ENCODE measurements at places on chromosomes 2 and 18. TPM values are rescaled to one million over a fixed set of nuclear protein-coding genes. Genes with fewer than 3 reads are reported as not detected.
A peak's percentile ranks its signal among the peaks of the same experiment; 100 is the strongest.

DNA sequence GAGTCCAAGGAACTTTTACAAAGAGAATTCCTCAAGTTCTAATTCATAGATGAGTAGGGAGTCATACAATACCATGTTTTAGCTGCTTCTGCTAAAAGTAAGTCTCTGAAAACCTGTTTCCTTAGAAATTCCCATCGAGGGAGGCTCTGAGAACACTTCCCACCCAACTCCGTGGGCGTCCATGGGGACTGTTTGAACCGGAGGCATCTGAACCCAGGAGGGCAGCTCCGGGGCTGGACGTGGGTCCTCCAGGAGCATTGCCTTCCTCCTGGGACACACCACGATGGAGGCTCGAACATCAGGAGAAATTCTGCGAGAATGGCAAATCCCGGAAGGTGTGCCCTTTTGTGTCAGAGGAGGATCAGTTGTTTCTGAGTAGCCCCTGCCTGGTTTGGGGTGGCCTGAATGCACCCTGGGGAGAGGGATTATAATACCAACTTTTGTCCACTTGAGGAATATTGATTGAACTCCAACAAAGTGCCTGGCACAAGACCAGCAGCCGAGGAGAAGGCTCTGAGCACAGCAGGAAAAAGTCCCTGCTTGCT is 327.5 kb upstream of the SALL3 start:
- DNase-seq: no peak
- H3K4me3 ChIP-seq: no peak overlapping the region
- H3K4me1 ChIP-seq: no peaks in the 10 kb centered on the region
- no peak overlapping the region for H3K27ac ChIP-seq

GRCh38 chr2:233480490-233481202 is 85.9 kb downstream of the USP40 start:
- DNase-seq: peak; percentile 12
- H3K4me1 ChIP-seq: no peaks in the 10 kb centered on the region
- no peaks in the 10 kb centered on the region for H3K27me3 ChIP-seq
- no peak overlapping the region for H3K27ac ChIP-seq

- H3K27ac ChIP-seq: no peak overlapping the region
- H3K4me1 ChIP-seq: no peaks in the 10 kb centered on the region
- DNase-seq: peak; percentile 10
Measured at GRCh38 chr2:153963256-153963655, 91.5 kb downstream of the GALNT13 start.

DNA sequence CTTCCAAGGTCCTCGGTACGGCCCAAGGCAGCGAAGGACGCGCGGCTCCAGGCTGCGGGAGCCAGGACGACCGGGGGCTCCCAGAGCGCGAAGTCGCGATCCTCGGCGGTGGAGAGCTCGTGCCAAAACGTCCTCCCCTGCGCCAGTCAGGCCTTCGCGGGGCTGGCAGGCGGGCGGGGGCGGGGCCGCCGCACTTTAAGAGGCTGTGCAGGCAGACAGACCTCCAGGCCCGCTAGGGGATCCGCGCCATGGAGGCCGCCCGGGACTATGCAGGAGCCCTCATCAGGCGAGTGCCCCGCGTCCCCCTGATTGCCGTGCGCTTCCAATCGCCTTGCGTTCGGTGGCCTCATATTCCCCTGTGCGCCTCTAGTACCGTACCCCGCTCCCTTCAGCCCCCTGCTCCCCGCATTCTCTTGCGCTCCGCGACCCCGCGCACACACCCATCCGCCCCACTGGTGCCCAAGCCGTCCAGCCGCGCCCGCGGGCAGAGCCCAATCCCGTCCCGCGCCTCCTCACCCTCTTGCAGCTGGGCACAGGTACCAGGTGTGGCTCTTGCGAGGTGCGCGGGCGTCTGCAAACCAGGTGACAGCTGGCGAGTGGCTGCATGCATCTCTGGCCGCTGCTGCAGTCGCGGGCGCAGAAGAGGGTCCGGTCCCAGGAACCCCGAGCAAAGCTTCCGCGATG is at the start of gene CIDEA:
TSS of gene CIDEA (plus strand) at position 226 of the 684 bp plus-strand sequence. CDS start at position 249, 23 bp downstream.
- no peaks in the 10 kb centered on the region for H3K36me3 ChIP-seq
- H3K27ac ChIP-seq: no peak within 1 kb of the TSS
- peaks cover 25% of the 10 kb centered on the region for H3K27me3 ChIP-seq
- no peak for DNase-seq
- H3K4me3 ChIP-seq: peak within 1 kb of the TSS; percentile 6

DNA sequence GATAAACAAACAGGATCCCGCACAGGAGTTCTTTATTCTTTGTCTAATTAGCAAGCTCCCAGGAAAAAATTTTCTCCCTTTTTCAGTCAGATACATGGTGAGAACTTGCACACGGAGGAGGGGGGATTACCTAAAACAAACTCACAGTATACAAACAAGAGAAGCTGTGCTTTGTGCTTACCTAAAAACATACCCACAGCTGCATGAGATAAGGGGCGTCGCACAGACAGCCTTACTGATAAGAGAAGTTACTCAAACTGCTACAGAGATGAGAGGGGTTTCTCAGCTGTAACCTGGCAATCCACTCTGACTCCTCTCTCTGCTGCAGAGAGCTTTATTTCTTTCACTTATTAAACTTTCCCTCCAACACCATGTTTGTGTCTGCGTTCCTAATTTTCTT is 32.9 kb upstream of the ST3GAL5 start:
- H3K27ac ChIP-seq: no peak overlapping the region
- peaks cover 3% of the 10 kb centered on the region for H3K27me3 ChIP-seq
- H3K4me3 ChIP-seq: no peak overlapping the region
- H3K4me1 ChIP-seq: no peaks in the 10 kb centered on the region
- no peaks in the 10 kb centered on the region for H3K36me3 ChIP-seq

- no peak overlapping the region for H3K27ac ChIP-seq
Measured at GRCh38 chr2:200733713-200734198, 78.0 kb upstream of the BZW1 start.

DNA sequence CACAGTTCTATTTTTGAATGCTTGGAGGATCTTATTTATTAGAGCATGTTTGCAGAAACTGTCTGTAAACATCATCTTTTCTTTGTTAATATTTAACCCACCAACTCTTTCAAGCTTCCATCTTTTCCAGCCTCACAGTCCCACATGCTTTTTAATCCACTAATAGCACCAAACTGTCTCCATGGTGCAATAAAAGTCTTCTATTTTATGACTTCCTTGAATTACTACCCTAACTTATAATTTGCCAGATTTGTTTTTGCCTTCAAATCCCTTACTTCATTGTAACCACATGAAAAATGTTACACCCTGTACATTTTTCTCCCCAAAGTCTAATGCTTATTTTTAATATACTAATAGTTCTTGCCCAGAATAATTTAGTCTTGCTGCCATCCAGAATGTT is 792.6 kb downstream of the PLCL1 start:
- no peak overlapping the region for H3K27ac ChIP-seq
- no peak for DNase-seq
- H3K4me3 ChIP-seq: no peak overlapping the region
- no peaks in the 10 kb centered on the region for H3K4me1 ChIP-seq
- no peaks in the 10 kb centered on the region for H3K27me3 ChIP-seq

GRCh38 chr2:56287508-56287907 is 103.7 kb downstream of the CCDC85A start:
- H3K27ac ChIP-seq: no peak overlapping the region
- no peak overlapping the region for H3K4me3 ChIP-seq
- H3K27me3 ChIP-seq: no peaks in the 10 kb centered on the region
- DNase-seq: peak; percentile 29
- H3K4me1 ChIP-seq: no peaks in the 10 kb centered on the region
- H3K36me3 ChIP-seq: no peaks in the 10 kb centered on the region

DNA sequence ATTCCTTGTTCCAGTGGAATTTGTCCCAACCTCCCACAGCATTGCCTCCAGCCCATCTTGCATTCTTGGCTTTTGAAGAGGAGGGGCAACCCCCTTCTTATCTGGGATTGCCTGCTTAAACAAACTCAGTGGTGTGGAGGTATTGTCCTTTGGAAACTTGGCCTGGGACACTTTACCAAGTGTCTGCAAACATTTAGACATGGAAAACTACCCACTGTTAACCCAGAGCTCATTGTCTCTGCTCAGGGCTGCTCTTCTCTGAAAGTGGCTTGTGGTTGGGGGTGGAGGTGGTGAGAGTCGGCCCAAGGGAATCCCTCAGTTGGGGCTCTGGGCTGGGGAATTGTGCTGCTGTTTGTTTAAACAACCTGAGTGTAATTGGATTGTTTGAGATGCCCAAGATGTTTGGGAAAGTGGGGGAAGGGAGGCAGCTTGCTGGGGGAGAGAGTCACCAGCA is 178.3 kb upstream of the GATA6 start:
- H3K36me3 ChIP-seq: no peaks in the 10 kb centered on the region
- H3K4me3 ChIP-seq: no peak overlapping the region
- no peaks in the 10 kb centered on the region for H3K4me1 ChIP-seq
- peak; percentile 32 for DNase-seq

DNA sequence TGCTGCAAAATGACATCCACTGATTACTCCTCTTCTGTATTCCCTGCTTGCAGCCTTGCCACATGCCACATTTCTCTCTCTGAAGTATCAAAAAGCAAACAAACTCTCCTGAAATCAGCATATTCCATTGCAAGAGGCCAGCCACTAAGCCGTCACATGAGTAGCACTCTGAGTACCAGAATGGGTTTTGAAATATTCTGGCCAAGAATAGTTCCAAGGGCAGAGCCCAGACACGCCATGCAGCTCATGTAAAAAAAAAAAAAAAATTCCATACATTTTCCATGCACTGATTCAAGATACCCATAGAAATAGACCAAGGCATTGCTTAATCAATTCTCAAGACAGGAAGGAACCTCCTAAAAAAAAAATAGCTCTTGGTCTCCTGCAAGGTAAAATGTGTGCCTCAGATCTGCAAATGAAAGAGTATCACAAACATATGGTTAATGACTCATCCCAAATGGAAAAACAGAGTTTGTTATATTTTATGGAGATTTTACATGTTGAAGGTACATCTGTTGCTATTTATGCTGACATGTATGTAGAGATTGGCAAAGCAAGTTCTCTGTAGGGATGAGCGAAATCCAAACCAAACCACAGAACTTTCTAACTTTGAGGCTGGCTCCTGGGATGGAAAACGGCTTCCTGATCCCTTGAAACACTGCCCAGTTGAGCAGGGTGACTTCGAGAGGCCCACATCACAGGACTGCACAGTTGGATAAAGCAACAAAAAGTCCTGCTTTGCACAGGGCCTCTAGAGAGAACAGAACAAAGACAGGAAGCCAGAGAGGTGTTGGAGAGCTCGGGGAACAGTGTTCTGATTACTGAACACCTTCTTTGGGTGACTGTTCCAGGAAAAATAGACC is 346.2 kb downstream of the ZNF521 start:
- no peak overlapping the region for H3K27ac ChIP-seq
- H3K36me3 ChIP-seq: no peaks in the 10 kb centered on the region
- H3K27me3 ChIP-seq: no peaks in the 10 kb centered on the region
- H3K4me3 ChIP-seq: no peak overlapping the region

- H3K4me3 ChIP-seq: no peak overlapping the region
- peaks cover 10% of the 10 kb centered on the region for H3K4me1 ChIP-seq
- H3K27me3 ChIP-seq: no peaks in the 10 kb centered on the region
- DNase-seq: no peak
- H3K36me3 ChIP-seq: no peaks in the 10 kb centered on the region
- H3K27ac ChIP-seq: no peak overlapping the region
Measured at GRCh38 chr2:190635781-190636180, 13.1 kb upstream of the NAB1 start.

DNA sequence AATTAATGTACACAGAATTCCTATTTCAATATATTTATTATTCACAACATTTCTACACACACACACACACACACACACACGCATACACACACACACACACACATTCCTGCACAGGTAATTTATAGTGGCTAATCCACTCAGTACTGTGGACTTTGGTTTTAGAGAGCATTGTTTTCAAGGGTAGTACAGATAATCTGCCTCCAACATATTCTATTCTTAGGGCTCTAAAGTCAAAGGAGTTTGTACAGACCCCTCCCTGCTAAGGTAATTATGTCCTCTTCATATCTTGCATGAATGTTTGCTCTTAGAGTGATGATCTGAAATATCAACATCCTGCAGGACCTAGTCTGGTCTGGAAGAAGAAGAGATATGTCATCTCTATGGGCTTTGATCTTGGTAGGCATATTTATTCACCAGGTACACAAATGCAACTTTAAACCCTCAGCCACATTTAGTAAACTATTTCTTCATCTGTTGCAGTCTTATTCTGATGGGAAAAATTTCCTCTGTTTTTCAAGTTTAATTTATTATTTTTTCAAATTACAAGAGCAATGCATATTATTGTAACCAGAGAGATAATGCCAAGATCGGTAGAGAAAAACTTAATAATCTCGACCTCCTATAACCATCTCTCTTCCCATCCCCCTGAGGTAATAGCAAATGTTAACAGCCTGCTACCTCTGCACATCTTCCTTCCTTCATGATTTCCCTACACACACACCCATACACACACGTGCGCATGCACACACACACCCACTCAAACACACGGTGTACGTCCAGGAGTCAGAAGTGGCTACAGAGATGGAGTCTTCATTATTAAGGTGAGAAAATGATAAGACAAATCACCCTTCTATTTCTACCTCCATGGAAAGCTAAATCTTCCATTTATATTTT is 18.3 kb upstream of the POLE4 start:
- H3K27me3 ChIP-seq: no peaks in the 10 kb centered on the region
- no peak for DNase-seq
- no peaks in the 10 kb centered on the region for H3K4me1 ChIP-seq
- no peaks in the 10 kb centered on the region for H3K36me3 ChIP-seq
- H3K27ac ChIP-seq: no peak overlapping the region

Gene ELOA2
- total RNA-seq: not detected

Gene SCN3A
- 0.33 TPM for total RNA-seq

Gene FHOD3
- 3.1 TPM for total RNA-seq

Gene DNAJC5G
- not detected for total RNA-seq

All from fibroblast of lung (primary cell).